ENCODE measurements at places on chromosomes 12 and 14. TPM values are rescaled to one million over a fixed set of nuclear protein-coding genes. Genes with fewer than 3 reads are reported as not detected.

Gene PYGL
- total RNA-seq, result 49.9 TPM

Gene FAM186B
- total RNA-seq, result 0.54 TPM

Gene GLT8D2
- total RNA-seq, result 17.1 TPM

Gene SLC6A12
- total RNA-seq, result 2.1 TPM

Gene ESPL1
- 0.28 TPM for total RNA-seq

Gene RIMBP2
- total RNA-seq, result 3.9 TPM

Gene RPS6KL1
- total RNA-seq, result 11.1 TPM

Gene KLRC2
- total RNA-seq, result 0.49 TPM

Gene MDM1
- 90.3 TPM for total RNA-seq

Gene LRRK2
- total RNA-seq, result 18.7 TPM

Gene ANO2
- total RNA-seq, result 2.2 TPM

Gene SYCP3
- 0.14 TPM for total RNA-seq

Data from sigmoid colon (tissue), 7 donors.